ENCODE measurements at places on chromosomes 16 and 17. TPM values are rescaled to one million over a fixed set of nuclear protein-coding genes. Genes with fewer than 3 reads are reported as not detected.

GRCh38 chr16:48168075-48168474, 12.3 kb upstream of the ABCC12 start:
- no peak for ATAC-seq

GRCh38 chr17:29240968-29241963, 5.4 kb upstream of the CRYBA1 start:
- ATAC-seq, result peak; percentile 89

GRCh38 chr17:57355090-57355859, 99.0 kb downstream of the MSI2 start:
- no peak for ATAC-seq

GRCh38 chr16:74577882-74578366, 29.0 kb downstream of the GLG1 start:
- peak; percentile 17 for ATAC-seq

DNA sequence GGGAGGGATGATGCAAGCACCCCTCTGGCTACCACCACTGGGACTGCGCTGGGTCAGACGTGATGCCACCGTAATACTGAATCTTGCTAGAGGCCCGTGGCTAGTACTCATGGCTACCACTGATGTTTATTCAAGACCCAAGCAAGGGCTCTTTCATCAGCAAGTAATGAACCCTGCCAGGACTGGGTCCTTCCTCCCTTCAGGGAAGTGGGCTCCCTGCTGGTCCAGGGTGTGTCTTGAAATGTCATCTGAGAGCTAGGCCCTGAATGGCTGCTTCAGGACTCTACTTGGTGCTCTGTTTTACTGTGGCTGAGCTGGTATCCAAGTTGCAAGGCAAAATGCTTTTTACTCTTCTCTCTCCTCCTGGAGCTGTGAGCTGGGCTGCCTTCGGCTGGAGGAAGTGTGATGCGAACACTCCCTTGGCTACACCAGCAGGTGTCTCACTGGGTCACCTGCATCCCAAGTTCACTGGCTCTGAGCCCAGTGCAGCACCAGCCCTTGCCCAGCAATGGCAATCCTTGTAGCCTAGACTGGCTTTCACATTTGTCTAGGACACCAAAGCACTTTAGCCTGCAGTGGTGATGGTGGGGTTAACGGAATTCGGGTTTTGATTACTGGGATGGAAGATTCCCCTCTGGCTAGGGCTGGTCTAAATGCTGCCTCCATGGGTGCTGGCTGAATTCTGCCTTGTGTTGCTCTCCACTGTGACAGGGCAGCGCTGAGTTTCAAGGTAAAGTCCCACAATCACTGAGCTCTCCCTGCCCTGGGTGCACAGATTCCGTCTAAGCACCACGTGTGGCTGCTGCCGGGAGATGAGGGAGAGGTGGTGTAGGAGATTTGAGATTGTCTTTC, 98.6 kb downstream of the USP22 start:
- peak; percentile 48 for ATAC-seq

DNA sequence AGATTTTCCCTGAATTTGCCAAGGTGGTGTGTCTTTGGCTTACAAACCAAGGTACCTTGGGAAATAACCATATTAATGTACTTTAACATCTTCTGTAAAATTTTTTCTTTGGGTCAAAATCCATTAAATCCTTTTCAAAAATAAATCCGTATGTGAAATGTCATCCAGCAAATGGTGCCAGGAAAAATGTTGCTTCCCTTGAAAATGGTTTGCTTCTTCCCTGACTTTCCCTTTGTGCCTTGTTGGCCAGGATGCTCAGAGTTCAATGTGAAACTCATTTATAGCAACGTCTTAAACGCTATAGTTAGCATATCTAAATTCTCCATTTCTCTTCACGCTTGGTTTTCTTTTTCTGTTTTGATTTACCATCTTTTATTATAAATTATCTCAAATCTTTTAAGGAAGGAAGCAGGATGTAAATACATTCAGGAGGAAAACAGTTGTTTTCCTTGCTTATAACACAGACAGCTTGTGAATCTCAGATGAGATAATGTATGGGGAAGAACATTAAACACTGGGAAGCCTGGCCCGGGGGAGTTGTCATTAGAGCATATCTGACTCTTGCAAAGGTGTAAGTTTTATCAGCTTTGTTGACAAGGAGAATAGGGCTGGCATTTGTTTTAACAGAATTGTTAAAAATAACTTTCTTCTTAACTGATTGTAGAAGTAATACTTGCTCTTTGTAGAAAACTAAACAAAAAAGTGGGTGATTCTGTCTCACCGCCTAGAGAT, 42.1 kb downstream of the GPRC5B start:
- ATAC-seq, result no peak

DNA sequence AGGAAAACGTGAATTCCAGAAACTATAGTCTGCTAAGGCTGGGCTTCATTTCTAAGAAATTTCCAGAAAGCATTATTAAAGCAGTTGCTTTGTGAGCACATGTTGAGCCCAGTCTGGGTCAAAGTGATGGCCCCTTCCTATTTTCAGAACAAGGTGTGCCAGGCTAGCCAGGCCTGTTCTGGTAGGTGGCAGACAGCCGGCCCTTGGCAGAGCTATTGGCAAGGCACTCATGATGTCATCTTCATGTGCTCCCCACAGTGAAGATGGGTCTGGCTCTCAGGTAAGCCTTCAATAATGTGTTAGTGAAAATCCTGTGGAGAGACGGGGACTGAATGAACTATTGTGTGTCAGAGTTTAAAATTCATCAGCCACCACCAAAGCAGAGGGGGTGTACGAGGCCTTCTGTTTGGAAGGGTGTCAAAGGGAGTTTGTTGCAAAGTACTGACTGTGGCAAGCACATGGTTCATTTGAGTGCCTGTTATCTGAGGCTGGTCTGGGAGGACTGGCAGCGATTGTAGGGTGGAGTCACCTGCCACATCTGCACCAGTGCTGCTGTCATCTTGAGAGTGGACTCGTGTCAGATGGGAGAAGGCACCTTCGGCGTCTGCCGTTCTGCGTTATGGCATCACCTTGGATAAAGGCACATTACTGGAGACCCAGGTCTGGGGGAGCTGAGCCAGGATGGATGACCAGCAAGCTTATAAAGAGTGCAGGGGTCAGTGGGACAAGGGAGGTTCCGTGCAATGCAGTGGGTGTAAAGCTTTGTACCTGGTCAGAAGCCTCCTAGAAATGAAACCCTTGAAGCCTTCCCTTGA, 43.4 kb downstream of the KSR1 start:
- ATAC-seq, result no peak

GRCh38 chr17:57948555-57949420, 6.4 kb downstream of the CUEDC1 start:
- ATAC-seq, result peak; percentile 37

GRCh38 chr17:37532756-37533155, 43.1 kb downstream of the DUSP14 start:
- no peak for ATAC-seq

DNA sequence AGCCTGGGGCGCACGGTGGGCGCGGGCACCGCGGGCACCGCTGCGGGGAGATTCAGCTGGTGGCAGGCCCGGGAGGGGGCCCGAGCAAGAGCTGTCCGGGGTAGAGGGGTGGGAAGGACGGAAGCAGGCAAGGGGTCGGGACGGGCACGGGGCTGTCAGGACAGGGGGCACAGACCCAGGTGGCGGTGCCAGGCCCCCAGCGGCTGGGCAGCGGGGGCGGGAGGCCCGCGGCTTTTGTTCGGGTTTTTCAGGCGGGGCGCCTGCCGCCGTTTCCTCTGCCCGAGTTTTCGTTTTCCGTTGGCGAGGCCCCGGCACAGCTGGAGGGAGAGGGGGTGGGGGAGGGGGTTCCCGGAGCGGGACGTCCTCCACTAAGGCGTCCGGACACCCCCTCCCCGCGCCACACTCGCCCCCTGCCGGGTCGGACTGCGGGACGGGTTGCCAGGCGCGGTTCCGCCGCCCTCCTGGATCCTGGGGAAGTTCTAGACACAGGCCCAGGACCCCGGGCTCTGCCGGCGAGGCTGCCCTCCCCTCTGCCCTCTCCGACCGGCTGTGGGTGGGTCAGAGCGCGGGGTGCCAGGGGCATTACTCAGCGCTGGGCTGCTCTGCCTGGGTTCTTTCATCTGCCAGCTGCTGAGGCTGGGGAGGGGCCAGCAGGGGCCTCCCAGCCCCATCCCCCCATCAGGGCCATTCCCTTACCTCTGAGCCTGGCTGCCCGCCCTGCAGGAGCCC, 543 bp downstream of the ARHGAP23 start:
- peak; percentile 63 for ATAC-seq

DNA sequence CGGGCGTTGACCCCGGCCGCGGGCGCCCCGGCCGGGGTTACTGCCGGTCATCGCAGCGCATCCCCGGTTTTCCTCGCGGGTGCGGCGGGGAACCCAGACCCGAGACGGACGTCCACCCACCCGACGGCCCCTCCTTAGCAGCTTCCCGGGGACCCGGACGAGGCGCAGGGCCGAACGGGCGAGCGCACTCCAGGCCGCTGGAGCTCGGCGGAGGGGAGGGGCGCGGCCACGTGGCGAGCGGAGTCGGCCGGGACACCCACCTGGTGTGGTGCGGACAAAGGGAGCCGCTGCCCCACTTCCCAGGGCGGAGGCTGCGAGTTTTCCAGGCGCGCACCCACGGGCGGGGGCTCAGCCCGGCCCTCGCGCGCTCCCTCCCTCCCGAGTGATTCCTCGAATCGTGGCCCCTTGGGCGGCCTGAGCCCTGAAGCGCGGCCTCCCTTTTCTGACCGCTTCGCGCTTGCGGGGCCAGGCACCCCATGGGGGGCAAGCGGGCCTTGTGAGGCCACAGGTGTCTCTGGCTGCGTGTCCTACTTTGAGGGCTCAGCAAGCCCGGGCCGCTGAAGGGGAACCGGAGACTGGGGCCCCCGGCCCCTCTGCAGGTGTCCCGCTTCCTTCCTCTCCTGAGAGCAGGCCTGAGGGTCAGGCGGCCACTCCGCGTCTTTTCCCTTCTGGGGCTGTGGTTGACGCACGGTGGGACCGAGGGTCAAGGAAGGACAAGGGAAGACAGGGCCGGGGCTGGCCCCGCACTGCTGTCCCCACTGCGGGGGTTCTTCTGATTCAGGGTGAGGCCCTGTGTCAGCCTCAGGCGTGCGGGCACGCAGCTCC, 1.1 kb upstream of the FASN start:
- peak; percentile 3 for ATAC-seq

DNA sequence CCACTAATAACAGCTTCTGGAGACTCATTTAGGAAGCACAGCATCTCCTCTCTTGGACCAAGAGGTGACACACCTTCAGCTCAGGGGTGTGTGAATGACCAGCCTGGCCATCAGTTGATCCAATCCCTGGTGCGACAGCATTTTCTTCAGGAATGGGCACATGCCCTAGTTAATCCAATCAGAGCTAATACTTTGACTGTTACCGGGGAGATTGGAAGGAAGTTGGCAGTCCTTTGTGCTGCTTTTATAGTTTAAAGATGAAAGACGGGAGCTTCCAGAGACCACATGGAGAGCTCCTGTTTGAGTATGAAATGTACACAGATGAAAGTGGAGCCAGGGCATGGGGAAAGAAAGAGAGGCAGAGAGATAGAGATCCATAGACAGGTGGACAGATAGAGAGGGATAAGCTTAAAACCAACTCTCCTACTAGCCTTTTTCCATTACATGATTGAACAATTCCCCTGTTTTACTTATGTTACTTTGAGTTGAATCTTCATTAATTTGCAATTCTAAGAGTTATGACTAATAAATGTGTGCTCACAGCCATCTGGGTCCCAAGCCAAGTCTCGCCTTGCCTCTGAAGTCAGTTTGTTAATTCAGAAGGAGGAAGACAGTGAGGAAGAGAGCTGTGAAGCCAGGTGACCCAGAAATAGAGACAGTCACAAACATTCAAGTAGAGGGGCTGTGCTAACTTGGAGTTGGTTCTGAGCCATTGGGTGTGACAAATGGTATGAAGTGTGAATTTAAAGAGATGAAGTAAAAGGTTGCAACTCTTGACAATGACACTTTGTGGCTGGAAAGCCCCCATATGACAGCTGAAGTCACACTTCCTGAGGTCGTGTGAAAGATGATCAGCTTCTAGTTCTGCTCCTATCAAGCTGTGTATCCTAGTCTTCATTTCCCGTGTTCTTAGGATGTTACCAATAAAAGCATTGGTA, 120.0 kb upstream of the GOT2 start:
- no peak for ATAC-seq

GRCh38 chr17:59884861-59885260, 7.9 kb downstream of the TUBD1 start:
- no peak for ATAC-seq

DNA sequence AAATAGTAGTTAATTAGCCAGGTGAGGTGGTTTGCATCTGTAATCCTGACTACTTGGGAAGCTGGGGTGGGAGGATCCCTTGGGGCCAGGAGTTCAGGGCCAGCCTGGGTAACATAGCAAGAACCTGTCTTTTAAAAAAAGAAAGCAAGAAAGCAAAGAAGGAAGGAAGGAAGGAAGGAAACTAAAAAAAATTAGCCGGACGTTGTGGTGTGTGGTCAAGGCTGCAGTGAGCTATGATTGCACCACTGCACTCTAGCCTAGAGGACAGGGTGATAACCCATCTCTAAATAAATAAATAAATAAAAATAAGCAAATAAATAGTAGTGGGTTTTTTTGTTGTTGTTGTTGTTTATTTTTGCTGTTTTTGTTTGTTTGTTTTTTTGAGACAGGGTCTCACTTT, 39.3 kb upstream of the MAP2K6 start:
- ATAC-seq, result no peak

DNA sequence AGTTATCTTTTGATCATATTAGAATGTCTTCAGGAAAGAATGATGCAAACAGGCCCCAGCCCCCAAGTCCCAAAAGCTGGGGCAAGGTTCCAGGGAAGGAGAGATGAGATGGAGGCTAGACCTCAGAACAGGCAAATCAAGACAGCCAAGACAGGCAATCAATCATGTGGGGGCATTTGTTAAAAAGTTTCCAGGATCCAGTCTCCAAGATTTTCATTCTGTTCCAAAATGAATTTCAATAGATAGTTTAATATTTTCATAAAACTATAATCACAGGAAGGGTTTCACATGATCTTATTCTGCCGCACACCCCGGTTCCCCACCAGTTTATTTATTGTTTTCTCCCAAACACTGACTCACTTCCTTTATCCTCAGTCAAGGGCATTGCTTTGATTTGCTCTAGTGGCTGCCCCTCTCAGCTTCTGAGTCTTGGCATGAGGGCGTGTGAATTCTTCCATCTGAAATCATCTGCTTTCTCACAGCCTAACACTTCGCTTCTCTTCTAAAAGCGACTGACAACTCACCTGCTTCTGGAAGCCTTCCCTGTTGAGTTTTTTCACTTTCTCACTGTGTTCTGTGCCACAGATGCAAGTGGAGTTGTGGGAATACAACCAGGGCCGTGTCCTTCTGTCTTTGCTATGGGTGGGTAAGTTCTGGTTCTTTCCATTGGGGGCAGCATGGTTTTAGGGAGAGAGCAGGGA, 12.2 kb upstream of the TERF2 start:
- peak; percentile 63 for ATAC-seq

Gene CHST5
- 0.90 TPM for total RNA-seq

Gene GPRC5B
- total RNA-seq, result 40.5 TPM

Gene LYRM9
- total RNA-seq, result 7.0 TPM

Gene TMEM256
- 58.5 TPM for total RNA-seq

Gene PRAC2
- not detected for total RNA-seq

Gene NEUROD2
- total RNA-seq, result 0.05 TPM

Gene SPPL2C
- total RNA-seq, result 0.07 TPM

Gene GSDMA
- total RNA-seq, result 0.09 TPM

Gene MMP28
- total RNA-seq, result not detected

Gene GAST
- not detected for total RNA-seq

Gene GGT6
- 1.00 TPM for total RNA-seq

Gene CHD9
- total RNA-seq, result 65.9 TPM

Gene SLC6A4
- 0.49 TPM for total RNA-seq

Gene ZNF423
- total RNA-seq, result 27.4 TPM

All from motor neuron (in vitro differentiated cells).